ENCODE measurements at places on chromosomes 2 and 18.

GRCh38 chr18:52343138-52343537 is 3.1 kb downstream of the DCC start:
- no peak for DNase-seq

- DNase-seq: no peak
Observed at GRCh38 chr18:25314151-25314837, 37.7 kb downstream of the ZNF521 start.

- DNase-seq: no peak
Observed at GRCh38 chr2:174787487-174788205, 23.4 kb upstream of the CHRNA1 start.

DNA sequence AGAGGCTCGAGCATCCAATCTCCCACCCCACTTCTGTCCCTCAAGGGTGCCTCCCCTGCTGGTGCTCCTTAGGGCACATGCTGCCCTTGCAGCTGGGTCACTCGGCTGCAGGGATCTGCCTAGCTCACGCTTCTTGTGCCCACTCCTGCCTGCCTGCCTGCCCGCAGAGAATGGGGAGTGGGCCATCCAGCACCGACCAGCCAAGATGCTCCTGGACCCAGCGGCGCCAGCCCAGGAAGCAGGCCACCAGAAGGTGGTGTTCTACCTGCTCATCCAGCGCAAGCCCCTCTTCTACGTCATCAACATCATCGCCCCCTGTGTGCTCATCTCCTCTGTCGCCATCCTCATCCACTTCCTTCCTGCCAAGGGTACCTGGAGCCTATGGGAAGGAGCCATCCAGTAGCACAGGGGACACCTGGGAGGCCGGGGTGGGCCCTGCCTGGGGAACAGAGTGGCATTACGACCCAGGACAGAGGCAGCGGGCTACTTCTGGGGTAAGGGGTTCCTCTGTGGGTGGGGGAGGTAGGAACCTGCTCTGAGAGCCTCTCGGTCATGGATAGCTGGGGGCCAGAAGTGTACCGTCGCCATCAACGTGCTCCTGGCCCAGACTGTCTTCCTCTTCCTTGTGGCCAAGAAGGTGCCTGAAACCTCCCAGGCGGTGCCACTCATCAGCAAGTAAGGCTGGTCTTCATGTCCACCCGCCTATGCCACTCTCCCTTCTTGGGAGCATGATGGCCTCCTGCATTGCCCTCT is 3.4 kb downstream of the CHRNG start:
- DNase-seq: no peak

DNA sequence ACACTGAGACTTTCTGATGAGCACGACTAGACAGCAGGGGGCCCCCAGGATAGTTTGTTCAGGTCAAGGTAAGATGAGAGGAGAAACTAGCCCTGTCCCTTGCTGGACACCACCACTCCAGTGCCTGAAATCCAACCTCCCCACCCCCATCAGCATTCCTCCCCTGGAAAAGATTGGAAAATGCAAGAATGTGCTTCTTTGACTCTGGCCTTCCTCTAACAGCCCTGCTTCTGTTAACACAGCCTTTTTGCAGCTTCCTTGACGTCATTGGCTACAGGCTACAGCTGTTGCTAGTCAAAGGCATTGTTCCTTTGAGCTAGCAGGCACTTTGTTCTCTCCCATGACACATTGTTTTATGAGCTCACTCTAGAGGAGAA is 20.1 kb upstream of the LTBP1 start:
- no peak for DNase-seq
